RPMI8226 (cell line): ENCODE measurements at places on chromosomes 2 and 18.

- no peak for DNase-seq
Observed at GRCh38 chr2:103264058-103264768, 502.4 kb downstream of the TMEM182 start.

DNA sequence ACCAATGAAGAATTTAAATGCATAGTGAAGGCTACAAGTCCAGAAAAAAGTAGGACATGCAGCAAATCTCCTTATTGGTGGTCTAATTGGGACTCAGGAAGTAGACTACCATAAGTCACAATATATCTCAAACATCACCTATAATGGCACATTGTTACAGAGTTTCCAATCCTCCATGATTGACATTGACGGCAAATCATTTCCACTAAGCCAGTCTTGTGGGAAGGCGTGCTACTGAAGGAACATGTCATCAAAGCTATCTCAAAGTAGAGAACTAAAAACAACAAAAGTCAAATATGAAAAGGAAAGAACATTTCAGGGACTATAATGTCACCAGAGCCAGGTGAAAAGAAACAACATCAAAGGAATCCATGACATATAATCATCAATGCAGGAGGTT is 166.4 kb upstream of the PID1 start:
- DNase-seq = no peak

DNA sequence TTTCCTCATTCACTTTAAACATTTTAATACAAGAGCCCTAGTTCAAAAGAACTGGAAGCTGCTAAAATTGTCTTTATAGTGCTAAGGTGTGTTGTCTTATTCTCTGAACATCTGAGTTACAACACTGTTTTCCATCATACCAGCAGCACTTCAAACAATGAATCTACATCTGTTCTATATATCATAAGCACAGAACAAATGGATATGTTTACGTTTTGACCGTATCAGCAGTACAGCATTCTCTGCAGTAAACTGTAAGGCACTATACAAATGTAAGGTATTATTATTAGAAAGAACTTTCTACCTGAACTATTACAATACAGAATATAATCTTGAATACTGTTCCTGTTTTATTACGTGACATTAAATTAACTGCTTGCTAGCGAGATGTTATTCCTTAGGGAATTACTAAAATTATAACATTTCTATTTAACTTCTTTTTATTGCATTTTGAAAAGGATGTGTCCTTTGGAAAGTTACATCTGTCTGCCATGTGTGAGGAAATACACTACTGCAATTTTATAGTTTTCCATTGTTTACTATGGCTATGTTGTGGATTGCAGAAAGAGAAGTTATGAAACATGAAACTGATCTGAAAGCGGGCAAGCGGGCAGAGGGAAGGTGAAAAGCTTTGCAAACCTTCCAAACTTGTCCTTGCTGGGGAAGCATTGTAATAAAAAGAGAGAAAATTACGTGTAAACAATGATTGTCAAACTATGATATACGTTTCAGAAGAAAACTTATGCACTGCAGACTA is 13.7 kb downstream of the NCKAP1 start:
- no peak for DNase-seq

DNA sequence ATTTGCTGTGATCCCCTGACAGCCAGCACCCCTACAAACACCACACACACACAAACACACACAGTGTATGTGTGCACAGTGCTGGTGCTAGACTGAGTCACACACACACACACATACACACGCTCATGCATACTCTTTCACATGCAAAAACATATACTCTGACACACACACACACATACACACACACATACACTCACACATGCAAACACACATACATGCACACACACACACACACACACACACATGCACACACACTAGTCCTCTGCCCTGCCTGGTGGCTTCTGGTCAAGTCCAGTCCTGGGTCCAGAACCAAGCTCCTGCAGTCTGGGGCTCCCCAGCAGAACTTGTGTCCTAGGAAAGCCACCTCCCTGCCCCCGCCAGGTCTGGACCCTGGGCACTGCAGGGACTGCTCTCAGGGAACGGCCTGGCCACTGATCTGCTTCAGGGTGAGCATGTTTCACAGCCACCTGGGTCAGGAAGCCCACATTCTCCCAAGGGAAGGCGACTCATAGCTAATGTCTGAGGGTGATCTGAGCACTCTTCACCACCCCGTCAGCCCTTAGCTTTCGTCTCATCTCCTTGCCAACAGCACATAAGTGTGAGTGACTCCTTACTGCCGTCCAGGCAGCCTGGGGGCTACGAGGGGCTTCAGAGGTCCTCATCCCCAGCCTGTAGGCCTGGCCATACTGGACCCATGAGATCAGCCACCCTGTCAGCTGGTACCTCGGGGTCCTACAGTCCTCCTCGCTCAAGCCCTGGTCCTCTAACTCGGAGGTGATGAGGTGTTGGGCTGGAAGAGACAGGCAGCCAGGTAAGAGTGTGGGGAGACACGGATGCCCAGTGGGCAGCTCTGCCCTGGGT is 88.1 kb downstream of the MCFD2 start:
- no peak for DNase-seq

DNA sequence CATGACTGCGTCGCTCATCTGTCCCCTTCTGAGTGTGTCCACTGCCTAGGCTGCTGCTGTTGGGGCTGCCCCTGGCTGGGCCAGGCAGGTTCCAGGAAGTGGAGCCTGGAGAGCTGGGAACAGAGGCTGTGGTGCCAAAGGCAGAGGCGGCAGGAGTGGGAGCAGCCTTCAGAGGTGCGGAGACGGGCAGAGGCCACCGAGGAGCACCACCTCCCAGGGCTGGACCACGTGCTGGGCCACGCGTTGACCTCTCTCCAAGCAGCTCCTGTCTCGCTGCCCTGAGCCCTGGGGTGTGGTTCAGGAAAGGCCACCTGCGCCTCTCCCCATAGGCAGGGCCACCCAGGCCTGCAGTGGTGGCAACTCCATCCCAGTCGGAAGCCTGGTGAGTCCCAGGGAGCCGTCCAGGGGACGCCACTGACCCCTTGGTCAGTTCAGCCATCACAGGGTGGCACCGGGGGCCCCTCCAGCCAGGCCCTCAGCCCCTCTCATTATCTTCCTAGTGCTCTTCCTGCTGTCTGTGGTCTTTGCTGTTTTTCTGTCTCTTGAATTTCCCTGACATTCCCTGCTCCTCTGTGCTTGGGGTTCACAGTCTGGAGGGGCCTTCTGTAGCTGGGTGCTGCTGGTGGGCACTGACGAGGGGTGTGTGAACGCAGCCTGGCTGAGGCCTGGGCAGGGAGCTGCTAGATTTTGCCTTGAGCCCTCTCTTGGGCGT is 122.8 kb upstream of the HS6ST1 start:
- DNase-seq = no peak

GRCh38 chr2:207849443-207849842 is 79.7 kb upstream of the FZD5 start:
- DNase-seq = no peak

- DNase-seq = no peak
Observed at GRCh38 chr2:194750926-194751325, 906.1 kb upstream of the SLC39A10 start.

DNA sequence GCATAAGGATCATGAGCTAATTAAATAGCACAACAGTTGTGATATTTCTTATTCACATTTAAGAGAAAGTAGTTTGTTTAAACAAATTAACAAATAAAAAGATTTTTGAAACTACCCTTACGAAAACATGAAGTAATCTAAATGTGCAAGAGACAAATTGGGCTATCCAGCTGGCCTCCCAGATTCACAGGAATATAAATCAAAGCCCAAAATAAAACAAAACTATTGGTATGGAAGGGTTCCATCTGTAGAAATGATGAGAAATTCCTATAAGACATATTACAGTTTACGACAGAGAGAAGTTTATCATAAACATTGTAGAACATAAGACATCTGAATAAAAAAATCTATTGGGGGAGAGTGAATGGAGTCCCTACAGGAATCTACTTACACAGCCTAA is 1125.1 kb downstream of the TDRD15 start:
- no peak for DNase-seq

DNA sequence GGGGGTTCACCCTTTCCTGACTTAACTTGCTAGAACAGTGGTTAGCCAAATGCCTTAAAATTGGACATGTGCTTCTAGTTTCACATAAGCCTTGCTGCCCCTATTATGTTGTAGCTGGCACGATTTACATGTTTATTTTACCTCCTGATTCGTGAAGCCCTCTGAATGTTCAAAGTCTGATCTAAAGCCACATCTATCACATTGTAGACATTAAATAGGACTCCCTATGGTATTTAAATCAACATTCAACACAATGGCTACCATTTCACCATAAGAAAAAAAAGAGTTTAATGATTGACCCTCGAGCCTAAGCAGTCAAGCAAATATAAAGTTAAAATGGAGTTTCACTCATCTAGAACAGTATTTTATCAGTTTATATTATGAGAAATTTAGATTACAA is 151.5 kb downstream of the GULP1 start:
- no peak for DNase-seq

- no peak for DNase-seq
Observed at GRCh38 chr2:67219651-67220050, 177.5 kb upstream of the ETAA1 start.

GRCh38 chr18:3832025-3832638 is 382.2 kb downstream of the TGIF1 start:
- no peak for DNase-seq

DNA sequence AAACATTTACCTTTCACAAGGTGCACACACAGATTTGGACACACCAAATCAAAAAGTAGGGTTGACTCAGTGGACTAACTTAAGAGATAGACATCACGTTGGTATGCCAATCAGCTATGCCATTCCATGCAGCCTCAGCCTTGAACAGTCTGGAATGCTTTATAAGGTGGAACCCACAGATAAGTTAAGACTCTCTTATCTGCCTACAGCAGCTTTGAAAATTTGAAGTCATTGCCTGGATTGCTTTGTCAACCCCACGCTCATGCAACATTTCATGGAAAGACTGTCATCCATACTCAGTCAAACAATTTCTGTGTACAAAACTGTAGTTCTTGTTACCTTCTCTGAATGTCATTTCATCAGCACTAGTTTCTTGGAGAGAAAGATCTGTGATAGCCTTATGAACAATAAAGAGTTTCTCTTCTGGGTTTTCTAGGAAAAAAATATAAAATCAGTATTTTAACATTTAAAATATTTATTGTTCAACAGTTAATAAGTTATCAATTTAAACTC is 1.2 kb downstream of the ERMN start:
- no peak for DNase-seq
